ENCODE measurements at places on chromosomes 12 and 14. TPM values are rescaled to one million over a fixed set of nuclear protein-coding genes. Genes with fewer than 3 reads are reported as not detected.

Gene TAS2R46
- polyA plus RNA-seq: 0.23 TPM

Gene TDRD9
- polyA plus RNA-seq: 2.8 TPM

Gene TTC7B
- polyA plus RNA-seq: 52.1 TPM

Gene MUCL1
- 0.41 TPM for polyA plus RNA-seq

Gene HCFC2
- polyA plus RNA-seq: 17.6 TPM

Gene TMED8
- polyA plus RNA-seq: 18.4 TPM

Gene SDR9C7
- polyA plus RNA-seq: 0.53 TPM

Gene SPX
- 14.4 TPM for polyA plus RNA-seq

Gene VDR
- 3.6 TPM for polyA plus RNA-seq

Gene CIDEB
- polyA plus RNA-seq: 23.9 TPM
